ENCODE measurements at places on chromosomes 11 and 22.

DNA sequence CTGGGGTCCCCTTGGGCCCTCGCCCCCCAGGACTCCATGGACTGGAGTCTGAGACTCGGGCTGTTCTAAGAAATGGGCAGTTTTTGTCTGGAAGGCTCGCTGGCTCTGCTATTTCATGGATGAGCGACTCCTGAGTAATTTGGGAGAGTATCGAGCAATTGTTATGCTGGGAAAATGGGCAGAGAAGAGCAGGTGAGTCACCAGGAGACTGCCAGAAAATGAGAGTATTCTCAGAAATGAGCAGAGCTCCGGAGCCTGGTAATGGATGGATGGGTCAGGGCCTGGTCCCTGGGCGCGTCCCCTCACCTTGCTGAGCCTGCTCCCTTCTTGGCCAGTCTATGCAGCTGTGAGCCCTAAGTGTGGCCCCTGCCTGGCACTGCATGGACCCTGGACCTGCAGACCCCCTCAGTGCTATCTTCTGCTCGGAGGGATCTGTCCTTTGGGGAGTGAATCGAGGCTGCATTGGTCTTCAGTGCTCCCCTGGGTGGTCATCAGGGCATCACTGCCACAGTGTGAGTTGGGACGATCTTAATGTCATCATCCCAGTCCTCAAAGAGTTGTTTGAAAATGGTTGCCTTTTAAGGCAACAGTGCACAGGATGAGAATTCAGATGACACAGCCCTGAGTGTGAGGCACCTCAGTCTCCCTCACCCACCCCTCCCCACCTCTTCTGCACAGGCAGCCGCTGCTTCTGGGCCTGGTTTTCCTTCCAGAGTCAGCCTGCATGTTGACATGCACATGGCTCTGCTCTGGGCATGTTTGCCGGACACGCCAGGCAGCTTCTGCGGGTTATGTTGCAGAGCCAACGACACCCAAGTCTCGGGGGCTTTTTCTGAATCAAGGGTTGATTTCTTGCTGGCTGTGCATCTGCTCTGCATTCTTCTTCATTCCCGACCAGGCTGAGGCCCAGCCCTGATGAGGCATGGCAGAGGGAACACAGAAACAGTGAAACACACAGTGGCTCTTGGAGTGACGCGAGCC is 519.0 kb downstream of the TBC1D22A start:
- no peak for DNase-seq

DNA sequence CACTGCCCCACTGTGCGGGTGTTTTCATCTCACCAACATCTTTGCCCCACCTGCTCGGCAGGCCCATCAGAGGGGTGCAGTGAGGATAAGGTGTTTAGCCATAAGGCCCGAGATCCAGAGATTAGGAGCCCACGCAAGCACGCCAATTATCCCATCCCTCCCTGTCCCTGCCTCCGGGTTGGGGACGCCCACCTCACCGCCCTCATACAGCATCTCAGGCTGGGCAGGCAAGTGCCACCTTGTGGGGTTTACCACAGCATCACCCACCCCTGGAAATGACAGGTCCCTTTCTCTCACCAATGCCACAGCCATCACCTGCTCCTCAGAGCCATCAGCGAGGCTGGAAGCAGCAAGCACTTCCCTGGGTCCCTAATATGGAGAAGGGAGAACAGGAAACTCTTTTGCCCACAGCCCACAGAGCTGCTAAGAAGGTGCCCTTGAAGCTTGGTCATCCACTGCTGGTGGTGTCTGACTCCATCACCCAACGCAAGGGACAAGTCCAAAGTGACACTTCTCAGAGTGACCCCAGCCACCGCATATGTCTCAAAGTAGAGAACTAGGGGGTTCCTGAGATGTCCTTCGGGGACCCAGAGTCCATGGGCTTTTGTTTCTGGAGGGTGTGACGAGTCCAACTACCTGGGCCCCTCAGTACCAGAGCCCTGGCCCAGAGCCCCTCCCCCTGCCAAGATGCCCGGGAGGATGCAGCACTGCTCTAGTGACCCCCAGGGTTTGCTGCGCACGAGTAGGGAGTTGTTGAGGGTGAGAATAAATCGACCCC is 15.8 kb downstream of the VPS37C start:
- DNase-seq: no peak

GRCh38 chr22:17780741-17781318 is 6.6 kb upstream of the BID start:
- no peak for DNase-seq

DNA sequence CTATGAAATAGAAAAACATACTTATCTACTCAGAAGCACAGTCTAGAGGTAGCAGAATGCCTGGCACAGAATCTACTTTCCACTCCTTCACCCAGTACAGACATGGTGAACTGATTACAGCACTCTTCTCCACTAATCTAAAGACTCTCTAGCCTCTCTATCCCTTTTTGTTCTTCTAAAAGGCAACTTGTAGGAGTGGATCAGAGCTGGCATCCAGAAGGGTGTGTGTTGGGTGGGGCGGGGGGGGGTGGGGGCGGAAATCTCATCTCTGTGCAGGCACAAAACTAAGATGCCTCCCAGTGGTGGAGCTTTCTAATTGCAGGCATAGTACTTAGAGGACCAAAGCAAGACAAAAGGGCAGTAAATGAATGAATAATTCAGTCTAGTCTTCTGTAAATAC is 11.5 kb upstream of the EMID1 start:
- DNase-seq: peak; percentile 79

GRCh38 chr11:133598906-133599305 is 66.6 kb upstream of the OPCML start:
- no peak for DNase-seq

- DNase-seq: no peak
Measured at GRCh38 chr11:26227883-26228502, 103.9 kb upstream of the ANO3 start.

- no peak for DNase-seq
Measured at GRCh38 chr11:35163209-35163608, 24.2 kb downstream of the CD44 start.

DNA sequence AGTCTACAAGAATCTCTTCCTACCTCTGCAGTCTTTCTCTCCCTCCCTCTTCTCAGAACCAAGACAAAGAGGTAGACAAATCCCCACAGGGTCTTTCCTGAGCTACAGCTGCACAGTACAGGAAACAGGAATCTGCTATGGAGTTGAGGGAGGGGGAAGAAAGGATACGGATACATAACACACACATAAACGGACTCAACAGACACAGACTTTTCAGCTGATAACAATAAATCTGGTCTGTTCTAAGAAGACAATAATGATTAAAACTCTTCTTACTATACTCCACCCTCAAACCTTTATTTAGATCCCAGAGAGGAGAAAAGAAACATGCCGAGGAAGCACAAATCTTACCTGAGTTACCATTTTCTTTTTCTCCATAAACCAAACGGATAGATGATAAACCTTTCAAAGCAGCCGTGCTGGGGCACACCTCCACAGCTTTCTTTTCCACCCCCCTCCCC is 122.2 kb downstream of the APOL5 start:
- DNase-seq: no peak

DNA sequence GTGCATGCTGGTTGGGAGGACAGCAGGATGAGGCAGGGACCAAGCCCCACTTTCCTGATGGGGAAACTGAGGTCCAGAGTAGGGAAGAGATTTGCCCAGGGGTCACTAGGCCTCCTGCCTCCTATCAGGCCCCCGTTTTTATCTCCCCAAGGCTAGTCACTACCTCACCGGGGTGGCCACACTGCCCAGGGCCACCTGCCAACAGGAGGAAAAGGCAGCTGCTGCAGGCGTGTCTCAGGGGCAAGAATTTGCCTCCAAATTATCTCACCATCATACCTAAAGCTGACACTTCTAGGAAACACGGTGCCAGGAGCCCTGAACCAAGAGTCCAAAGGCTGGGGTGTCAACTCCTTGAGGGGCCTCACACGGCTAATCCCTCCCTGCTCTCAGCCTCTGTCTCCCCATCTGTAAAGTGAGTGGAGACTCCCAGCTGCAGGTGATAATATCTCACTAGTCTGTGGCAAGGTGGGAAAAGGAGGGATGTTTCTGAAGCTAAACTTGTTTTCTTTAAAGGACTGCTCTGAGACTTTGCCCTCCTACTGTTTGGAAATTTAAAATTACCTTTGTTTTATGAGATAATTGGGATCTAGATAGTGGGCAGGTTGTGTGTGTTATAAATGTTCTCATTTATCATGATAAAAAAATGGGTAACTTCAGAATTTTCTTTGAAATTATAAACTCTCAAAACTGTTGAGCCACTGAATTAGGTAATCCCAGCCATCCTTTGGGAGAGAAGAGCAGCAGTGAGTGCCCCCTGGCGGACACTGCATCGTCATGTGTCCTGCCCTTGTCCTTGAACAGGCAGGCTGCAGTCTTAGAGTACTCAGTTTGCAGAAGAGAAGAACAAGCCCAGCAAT is 60.0 kb downstream of the MYO7A start:
- peak; percentile 70 for DNase-seq

- DNase-seq: no peak
Measured at GRCh38 chr22:40673017-40673416, 6.3 kb upstream of the MCHR1 start.

DNA sequence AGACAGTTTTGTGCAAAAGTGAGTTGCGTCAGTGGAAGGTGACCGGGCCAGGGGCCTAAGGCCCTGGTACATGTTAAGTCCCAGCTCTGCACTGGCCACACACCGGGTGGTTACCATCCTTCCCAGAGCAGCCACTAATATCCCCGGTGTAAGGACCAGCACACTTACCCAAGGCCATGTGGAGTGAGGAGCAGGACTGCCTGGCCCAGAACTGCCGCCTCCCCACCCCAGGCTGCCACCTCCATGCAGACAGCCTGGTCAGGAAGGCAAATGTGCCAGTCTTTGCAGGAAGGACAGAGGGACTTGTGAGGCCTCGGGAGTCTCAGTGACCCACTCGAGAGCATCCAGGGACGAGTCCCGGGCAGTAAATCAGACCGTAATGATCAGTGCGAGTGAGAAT is 102.9 kb downstream of the MORC2 start:
- DNase-seq: no peak

- DNase-seq: peak; percentile 92
Measured at GRCh38 chr11:66408488-66409214, 12.2 kb upstream of the NPAS4 start.
